ENCODE measurements at places on chromosomes 13 and 19. TPM values are rescaled to one million over a fixed set of nuclear protein-coding genes. Genes with fewer than 3 reads are reported as not detected.

CD79A gene
- not detected for total RNA-seq

MYPOP gene
- 18.5 TPM for total RNA-seq

HCN2 gene
- 14.3 TPM for total RNA-seq

ZNF568 gene
- 7.4 TPM for total RNA-seq

GJB2 gene
- 0.42 TPM for total RNA-seq

PTBP1 gene
- 58.1 TPM for total RNA-seq

BICRA gene
- 9.5 TPM for total RNA-seq

All from left ventricle myocardium superior (tissue), 1 donor.